T-helper 9 cell (primary cell): ENCODE measurements at places on chromosomes 7 and 10.

GRCh38 chr7:27106901-27107240, 4.4 kb upstream of the HOXA2 start:
- DNase-seq, result no peak

GRCh38 chr10:46033602-46034011, 3.2 kb upstream of the NCOA4 start:
- no peak for DNase-seq

DNA sequence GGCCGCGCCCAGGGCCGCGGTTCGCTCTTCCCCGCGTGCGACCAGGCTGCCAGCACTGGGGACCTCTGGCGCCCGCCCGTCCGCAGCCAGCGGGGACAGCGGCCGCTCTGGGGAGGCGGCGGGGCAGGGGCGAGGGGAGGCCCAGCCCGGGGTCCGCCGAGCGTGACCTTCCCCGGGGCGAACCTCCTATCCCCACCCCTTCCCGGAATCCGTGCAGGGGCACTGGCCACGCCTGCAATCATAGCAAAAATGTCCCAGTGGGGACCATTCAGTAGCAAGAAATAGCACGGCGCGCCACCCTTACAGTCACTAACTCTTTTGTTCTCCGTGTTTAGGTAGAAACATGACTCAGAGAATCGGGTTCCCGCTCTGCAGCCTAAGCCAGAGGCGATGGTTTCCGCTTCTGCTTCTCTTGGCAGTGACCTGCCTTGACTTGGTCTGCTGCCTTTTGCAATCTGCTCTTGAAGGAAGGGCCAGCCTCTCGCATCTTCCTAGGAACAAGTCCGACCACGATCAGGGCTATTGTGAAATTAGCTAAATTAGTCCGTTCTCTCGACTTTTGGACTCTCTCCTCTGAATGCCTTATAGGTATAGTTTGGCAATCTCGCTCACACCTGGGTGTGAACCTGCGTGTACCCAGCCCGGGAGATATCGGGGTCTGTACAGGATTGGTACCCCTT, 79.3 kb upstream of the ACBD5 start:
- DNase-seq, result no peak

DNA sequence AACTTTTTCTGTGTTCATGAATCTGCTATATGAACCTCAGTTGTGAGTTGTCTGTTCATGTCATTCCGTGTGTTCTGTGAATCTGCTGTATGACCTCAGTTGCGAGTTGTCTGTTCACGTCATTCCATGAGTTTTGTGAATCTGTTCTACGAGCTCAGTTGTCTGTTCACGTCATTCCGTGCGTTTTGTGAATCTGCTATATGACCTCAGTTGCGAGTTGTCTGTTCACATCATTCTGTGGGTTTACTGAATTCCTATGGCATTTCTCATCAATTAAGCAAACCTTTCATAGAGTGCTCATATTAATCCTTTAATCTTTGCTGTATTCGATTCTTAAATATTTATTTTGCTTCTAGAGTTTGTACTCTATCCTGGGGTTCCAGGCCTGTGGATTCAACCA, 150.6 kb downstream of the DIP2C start:
- DNase-seq, result no peak

DNA sequence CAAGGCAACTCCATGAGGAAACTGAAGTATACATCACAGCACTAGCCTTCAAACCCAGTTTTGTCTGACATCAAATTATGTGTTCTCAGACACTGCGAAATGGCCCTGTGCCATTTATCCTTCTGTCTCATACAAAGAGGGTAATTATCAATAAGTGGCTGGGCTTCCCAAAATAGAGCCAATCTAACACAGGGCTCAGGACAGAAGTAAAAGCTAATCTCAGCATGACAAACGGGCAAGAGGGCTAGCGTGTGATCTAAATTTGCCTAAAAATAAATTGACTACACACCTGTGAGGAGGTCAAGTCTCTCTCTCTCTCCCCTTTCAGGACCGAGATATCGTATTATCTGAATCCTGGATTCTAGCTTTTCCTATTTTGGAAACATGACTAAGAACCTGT, 67.2 kb downstream of the DGKB start:
- DNase-seq, result no peak

DNA sequence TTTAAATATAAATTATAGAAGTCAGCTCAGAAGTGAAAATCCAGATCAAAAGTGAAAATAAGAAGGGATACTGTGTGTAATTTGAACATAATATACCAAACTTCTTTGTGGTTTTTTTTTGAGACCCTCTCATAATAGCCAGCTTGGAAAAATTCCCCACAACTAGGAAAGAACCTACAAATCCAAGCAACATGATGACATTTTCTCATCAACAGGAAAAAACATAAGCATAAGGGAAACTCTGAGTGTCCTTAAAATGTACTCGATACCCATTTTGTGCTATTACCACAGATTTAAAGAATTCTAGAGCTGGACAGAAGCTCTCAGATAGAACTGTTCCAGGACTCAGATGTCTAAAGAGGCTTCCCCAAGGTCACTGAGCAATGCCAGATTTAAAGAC, 214.8 kb upstream of the KLF14 start:
- DNase-seq, result no peak

DNA sequence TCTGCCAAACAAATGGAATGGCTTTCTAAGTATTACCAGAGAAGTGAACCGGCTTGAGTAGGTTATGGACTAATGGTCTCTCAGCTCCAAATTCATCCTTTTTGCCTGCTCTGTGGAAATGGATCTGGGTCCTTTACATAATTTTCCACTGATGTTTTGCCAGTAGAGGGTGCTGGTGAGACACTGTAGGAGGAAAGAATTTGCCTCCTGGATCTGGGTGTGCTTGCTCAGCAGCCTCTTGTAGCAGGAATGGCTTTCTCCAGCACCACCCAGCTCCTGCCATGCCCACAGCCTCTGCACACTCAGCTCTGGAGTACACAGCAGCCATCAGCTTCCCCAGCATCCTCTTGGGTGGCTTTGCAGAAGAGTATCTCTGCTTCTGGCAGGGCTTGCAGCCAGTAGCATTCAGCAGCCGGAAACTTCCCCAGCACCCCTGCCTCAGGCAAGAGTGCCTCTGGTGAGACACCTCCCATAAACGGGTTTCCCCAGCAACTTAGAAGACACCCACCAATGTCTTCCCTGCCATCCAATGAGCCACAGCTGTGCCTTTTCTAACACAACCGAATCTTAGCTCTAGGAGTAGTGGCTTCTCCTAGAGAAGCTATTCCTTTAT, 235.0 kb upstream of the PLPP4 start:
- no peak for DNase-seq

DNA sequence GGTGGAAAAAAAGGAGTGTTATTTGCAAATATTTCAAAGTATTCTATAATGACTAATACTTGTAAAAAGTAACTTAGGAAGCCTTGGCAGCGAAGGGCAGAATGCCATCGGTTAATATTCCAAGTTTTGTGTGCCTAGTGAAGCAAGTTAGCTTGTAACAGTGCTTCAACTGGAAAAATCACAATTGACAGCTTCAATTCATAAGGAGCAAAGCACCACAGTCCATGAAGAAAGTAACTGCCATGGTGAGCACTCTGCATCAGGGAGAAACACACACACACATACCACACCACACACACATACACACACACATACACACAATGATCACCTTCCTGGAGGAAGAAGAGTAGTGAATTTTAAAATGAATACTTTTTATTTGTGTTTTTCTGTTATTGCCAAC, 298.3 kb downstream of the CNTNAP2 start:
- no peak for DNase-seq

DNA sequence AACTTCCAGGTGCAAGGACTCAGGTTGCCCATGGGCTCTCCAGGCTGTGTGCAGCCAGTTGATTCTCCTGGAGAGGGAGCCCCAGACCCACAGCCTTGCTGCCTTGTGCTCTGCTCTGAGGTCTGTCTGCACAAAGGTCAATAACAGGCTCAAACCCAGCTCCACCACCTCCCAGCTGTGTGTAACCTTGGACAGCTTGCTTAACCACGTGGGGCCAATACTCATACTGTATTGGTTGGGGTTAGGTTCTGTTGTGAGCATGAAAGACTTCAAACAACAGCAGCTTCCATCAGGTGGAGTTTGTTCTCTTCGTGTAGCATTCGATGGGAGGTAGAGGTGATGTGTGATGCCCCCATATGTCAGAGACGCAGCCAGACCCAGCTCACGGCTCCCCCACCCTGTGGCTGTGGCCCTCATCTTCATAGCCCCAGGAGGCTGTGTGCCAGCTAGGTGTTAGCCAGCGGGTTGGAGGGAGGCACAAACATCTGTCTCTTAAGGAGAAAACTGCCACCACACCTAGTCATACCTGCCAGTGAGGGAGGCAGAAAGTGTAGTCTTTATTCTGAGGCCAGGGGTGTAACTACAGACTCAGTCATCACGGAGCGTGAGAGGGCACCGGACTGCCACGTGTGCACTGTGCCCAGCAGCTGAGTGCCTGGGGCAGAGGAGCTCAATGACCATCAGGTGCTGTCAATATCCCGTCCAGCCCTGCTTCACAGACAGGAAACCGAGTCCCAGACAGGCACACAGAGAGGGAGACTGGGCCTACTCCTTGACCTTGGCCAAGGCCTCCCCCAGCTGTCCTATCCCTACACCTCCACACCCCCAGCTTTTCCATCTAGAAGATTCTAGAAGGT, 8.1 kb upstream of the POLD2 start:
- DNase-seq, result no peak

DNA sequence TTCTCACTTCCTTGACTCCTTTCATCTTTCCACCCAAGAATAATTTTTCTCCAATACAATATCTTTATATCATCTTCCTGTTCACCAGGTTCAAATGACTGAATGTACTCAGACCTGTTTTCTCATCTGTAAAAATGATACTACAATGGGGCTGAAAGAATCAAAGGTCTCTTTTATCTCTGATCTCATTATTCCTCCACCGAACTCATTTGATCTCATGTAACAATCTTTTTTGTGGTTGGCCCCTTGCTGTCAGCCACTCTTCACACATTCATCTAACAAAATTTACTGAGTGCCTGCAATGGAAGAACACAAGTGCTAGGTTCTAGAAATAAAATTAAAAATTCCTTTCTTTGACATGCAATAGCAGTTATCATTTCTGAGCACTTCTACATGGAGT, 65.0 kb downstream of the GRM8 start:
- no peak for DNase-seq

GRCh38 chr7:114656466-114656865, 241.9 kb downstream of the FOXP2 start:
- no peak for DNase-seq
